ENCODE measurements at places on chromosomes 11 and 22.

DNA sequence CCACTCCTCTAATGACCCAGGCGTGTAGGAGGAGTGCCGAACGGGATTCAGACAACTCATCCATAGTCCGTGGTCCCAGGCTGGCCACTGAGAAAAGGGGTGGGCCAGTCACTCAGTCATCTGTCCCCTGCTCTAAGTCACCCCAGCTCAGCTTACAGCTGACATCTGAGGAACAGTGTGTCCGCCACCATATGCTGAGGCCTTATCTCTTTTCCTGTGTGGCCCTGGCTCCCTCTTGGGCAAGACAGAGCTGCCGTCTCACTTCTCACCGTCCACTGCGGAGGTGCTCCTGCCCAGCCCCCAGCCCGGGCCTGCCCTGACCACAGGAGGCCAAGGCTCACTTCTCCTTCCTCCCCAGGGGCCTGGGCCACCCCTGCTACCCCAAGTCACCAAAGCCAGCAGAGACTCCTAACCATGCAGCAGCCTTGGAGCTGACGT, 6.8 kb downstream of the CCDC86 start:
- DNase-seq, result no peak

GRCh38 chr11:122085264-122085663, 30.8 kb downstream of the BLID start:
- no peak for DNase-seq

DNA sequence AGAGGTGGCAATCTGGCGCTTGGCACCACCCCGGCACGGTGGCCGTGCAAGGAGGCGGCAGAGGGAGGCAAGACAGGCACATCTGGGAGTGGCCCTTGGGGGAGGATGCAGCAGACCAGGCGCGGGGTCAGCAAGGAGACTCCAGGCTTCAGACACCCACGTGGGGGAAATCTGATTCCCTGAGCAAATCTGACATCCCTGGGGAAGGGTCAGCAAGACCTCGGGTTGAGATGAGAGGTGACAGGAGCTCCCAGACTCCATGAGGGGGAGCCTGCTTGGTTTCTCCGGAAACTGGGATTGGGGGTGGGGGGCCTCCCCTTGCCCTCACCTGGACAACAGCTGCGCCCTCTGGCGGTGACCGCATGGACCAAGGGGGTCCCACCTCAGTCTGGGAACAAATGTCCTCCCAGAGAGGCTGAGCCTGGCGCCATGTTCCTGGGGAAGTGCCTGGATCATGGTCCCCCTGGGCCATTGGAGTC, 4.0 kb upstream of the RCOR2 start:
- DNase-seq, result no peak

DNA sequence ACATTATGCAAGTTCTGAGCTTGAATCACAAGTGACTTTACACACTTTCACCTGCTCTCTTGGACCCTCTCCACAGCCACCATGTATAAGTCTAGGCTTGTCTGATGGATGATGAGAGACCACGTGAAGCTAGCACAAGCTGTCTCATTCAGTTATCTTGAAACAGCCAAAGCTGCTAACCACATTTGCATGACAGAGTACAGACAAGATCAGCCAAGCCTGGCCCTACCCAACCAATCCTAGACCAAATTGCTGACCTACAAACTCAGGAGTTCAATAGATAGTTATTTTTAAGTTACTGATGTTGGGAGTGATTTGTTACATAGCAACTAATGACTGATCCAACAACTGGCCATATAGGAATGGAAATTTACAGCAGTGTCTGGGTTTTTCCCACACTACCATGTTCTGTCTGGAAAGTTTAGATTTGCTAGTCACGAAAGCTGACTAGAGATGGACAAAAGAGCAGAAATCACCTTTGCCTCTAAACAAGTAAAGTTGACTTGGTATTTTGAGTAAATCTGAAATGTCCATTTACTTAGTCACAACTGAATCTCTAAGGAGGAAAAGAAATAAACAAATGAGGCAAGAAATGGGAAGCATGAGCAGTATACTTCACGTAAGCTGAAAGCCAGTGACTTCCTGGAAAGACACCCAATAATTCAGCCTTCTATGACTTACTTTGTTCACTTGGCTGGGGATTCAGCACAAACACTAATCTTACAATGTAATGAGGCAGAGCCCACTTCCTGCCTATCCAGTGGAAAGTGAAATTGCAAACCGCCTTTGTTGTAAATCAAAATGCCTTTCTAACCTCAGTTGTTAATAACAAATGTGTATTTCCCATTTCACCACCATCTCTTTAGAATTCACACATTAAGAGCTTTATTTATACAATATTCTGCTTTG, 101.7 kb downstream of the FAM181B start:
- no peak for DNase-seq

DNA sequence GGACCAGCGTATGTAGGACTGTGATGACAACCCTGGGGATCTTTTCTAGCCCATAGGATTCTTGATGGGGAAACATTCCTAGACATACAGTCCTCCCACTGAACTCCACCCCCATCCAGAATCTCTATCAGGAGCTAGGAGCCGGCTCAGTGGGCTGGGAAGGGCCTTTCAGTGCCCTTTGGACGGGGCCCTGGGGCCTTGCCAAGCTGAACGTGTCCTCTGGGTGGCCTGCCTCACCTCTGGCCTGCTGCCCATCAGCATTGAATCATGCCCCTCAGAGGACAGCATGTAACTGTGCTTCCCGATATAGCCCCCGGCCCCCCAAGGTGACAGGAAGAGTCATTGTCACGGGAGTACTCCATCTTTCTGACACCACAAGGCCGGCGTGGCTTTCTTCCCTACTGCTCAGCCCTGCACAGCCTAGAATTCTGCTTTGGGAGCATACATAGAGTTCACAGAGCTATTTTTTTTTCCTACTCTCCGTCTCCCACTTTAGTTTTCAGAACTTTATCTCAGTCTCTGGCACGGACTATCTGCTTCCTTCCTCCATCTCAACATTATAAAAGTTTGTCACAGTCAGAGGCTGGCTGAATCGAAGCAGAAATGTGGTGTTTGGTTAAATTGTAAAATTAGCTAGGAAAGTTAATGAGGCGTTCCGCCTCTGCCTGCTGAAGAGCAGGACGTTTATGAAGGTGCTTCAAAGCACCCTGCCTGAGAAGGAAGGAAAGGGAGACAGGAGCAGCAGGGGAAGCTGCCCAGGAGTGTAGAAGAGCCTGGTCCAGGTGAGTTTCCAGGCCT, 111.9 kb downstream of the ZBTB16 start:
- DNase-seq, result no peak

DNA sequence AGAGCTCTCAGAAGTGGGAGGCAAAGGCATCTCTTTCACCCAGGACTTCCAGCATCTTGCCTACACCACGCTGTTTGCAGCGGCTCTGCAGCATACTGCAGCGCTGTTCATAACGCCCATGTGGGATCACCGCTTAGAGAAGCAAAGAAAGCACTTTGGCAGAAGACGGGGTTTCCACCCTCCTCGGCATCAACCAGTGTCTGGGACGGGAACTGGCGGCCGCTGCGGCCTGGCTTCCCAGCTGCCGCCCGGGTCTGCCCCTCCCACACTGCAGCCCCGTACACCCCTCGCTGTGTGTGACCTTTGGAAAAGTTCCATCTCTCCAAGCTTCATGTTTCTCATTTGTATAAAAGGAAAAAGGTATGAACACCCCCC, 545 bp upstream of the TIRAP start:
- DNase-seq, result peak; percentile 23

DNA sequence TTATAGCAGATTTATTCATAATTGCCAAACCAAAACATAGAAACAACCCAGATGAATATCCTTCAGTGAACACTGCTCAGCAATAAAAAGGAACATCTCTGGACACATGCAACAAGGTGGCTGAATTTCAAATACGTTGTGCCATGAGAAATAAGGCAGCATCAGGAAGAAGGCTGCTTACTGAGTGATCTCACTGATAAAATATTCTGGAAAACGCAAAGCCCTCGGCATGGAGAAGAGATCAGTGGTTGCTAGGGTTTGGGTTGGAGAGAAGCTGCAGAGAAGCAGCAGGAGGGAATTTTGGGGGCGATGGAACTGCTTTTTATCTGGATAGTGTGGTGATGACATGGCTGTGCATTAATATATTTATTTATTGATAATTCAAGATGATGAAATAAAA, 11.0 kb upstream of the SHANK2 start:
- no peak for DNase-seq

Data from Kasumi-1 (cell line).